ENCODE measurements at places on chromosomes 2 and 18.
A peak's percentile ranks its signal among the peaks of the same experiment; 100 is the strongest.

DNA sequence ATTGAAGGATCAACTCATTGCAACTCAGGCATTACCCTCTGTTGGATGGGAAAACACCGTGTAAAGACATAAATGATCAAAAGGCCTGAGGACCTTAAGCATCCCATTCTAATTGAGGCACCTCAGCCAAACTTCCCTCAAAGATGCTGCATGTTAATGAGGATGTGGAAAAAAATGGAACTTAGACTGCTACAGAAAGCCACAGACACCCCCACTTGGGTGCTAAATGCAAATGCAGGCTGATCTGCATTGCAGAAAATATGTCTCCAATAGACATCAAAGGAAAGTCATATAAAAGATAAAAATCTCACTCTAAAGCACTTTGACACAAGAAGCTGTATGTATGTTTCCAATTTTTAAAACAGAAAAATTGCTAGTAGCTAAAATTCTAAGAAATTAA, 504.7 kb downstream of the KCNJ3 start:
- H3K4me1 ChIP-seq: no peaks in the 10 kb centered on the region
- H3K36me3 ChIP-seq: no peaks in the 10 kb centered on the region
- H3K27ac ChIP-seq: no peak overlapping the region
- no peaks in the 10 kb centered on the region for H3K27me3 ChIP-seq
- H3K4me3 ChIP-seq: no peak overlapping the region

GRCh38 chr2:149129433-149129832, 90.9 kb downstream of the LYPD6B start:
- no peak for DNase-seq
- H3K27me3 ChIP-seq: peaks cover 7% of the 10 kb centered on the region
- H3K36me3 ChIP-seq: no peaks in the 10 kb centered on the region
- no peak overlapping the region for H3K27ac ChIP-seq
- no peak overlapping the region for H3K4me3 ChIP-seq

GRCh38 chr2:201890453-201890852, 84.1 kb downstream of the CDK15 start:
- H3K4me1 ChIP-seq: no peaks in the 10 kb centered on the region
- no peaks in the 10 kb centered on the region for H3K36me3 ChIP-seq
- no peak for DNase-seq
- no peak overlapping the region for H3K4me3 ChIP-seq

DNA sequence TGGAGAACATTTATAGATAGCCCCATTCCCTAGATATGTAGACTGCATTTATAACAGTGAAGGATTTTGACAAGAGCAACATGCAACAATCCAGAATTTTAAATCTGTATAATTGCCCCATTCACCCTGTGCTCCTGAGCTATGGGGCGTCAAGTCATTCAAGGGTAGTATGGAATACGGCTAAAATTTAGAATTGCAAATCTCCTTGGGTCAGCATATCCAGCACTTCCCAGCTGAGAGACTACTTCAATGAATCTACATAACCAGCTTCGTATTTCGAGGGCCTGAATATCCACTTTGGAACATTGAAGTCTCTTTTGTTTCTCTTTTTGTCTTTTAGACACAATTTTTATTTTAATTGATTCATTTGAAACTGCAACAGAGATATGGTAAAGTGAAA, 28.4 kb upstream of the ACVR1C start:
- no peak for DNase-seq
- no peak overlapping the region for H3K27ac ChIP-seq
- no peaks in the 10 kb centered on the region for H3K4me1 ChIP-seq
- H3K27me3 ChIP-seq: no peaks in the 10 kb centered on the region
- H3K4me3 ChIP-seq: no peak overlapping the region

GRCh38 chr2:106332054-106332453, 136.2 kb downstream of the RGPD3 start:
- no peak for DNase-seq
- no peaks in the 10 kb centered on the region for H3K27me3 ChIP-seq
- H3K36me3 ChIP-seq: peaks cover 2% of the 10 kb centered on the region
- H3K4me1 ChIP-seq: peaks cover 9% of the 10 kb centered on the region

DNA sequence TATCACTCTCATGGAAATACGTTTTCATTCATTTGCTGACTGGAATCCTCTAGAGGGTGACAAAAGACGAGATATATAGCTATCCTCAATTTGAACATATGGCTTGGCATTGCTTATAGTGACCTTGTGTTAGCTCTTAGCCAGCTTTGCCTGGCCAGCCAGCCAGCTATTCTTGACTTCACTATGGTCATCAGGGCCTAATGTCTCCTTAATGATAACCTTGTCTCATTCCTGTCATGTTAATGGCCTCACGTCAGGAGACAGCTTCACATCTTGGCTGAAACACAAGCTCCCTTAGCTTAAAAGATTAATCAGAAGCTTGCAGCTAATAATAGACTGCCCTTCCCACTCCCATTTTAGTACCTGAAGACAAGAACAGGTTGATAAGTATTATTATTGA, 1517.5 kb upstream of the PIK3C3 start:
- DNase-seq: no peak
- H3K4me3 ChIP-seq: no peak overlapping the region
- no peaks in the 10 kb centered on the region for H3K36me3 ChIP-seq
- H3K27me3 ChIP-seq: no peaks in the 10 kb centered on the region

- H3K27me3 ChIP-seq: no peaks in the 10 kb centered on the region
- H3K4me3 ChIP-seq: no peak overlapping the region
- H3K36me3 ChIP-seq: no peaks in the 10 kb centered on the region
- H3K27ac ChIP-seq: no peak overlapping the region
- DNase-seq: no peak
Measured at GRCh38 chr2:205574001-205574400, 108.3 kb upstream of the NRP2 start.

DNA sequence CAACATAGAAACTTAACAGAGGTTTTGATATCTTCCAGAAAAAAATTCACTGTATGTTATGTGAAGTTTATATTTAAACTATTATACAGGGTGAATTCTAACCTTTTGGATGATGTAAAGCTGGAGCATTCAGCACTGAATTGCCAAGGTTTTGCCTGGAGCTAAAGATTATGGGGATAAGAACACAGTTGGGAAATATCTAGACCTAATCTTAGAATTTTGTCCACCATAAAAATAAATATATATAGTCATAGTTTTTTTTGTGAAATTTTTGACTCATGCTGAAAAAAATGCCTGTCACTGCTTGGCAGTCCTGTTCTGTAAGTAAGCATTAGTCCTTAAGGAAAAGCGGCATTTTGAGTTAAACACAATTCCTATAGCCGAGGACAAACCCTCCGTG, 339.3 kb upstream of the TMEFF2 start:
- H3K27ac ChIP-seq: no peak overlapping the region
- no peaks in the 10 kb centered on the region for H3K4me1 ChIP-seq
- H3K36me3 ChIP-seq: no peaks in the 10 kb centered on the region
- H3K4me3 ChIP-seq: no peak overlapping the region

GRCh38 chr2:238527565-238527964, 100.8 kb downstream of the ASB1 start:
- no peaks in the 10 kb centered on the region for H3K4me1 ChIP-seq
- no peak for DNase-seq
- peaks cover 3% of the 10 kb centered on the region for H3K36me3 ChIP-seq

DNA sequence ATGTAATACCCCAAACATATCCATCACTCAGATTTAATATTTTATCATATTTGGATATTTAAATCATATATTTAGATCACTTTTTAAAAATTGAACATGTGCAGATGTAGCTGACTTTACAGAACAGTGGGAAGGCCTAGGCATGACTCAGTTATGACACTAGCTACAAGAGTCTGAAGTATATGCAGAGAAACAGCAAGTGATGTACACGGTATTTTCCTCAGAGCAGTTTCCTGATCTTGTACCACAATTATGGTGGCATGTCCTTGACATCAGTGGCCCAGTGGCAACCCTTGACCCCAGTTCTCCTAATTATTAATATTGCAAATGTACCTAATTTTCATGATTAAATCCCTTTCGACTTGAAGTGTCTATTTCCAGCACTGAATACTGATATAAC, 28.2 kb downstream of the CDKL4 start:
- H3K27me3 ChIP-seq: no peaks in the 10 kb centered on the region
- peak overlapping the region; percentile 71 for H3K4me3 ChIP-seq
- peak overlapping the region; percentile 96 for H3K27ac ChIP-seq
- no peak for DNase-seq
- H3K4me1 ChIP-seq: peaks cover 72% of the 10 kb centered on the region

DNA sequence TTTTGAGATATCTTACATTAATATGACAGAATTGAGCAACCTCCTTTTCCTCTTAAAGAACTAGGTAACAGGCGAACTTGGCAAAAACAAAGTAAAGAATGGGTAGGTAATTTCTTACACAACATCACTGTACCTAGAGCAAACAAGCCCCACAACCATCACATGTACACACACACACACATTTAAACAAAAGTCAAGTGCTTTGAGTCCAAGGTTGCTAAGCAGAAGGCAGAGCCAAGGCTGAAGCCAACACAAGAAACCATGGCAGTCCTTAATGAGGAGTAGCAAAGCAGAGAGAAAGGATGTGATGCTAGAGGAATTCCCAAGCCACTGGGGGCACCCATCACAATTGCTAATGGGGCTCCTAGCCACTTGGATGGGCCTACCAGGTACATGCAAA, 164.1 kb downstream of the PAX3 start:
- no peaks in the 10 kb centered on the region for H3K27me3 ChIP-seq
- no peaks in the 10 kb centered on the region for H3K4me1 ChIP-seq
- DNase-seq: no peak
- no peak overlapping the region for H3K4me3 ChIP-seq
- no peak overlapping the region for H3K27ac ChIP-seq

DNA sequence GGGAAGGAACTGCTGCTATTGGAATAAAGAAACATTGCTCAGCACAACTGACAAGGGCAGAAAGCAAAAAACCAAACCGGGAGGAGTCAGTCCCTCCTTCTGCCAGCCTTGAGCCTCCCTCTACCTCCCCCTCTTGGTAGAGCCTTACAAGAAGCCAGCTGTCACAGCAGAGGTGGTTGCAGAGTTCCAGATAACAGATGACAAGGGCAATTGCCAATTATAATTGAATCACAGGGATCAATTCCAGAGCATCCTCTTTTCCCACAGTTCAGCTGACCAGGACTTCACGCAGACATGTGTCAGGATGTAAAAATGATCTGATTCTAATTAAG, 548.2 kb upstream of the LRRTM1 start:
- DNase-seq: no peak
- no peak overlapping the region for H3K4me3 ChIP-seq
- no peaks in the 10 kb centered on the region for H3K36me3 ChIP-seq
- no peaks in the 10 kb centered on the region for H3K27me3 ChIP-seq
- no peak overlapping the region for H3K27ac ChIP-seq

- no peak for DNase-seq
- H3K36me3 ChIP-seq: peaks cover 9% of the 10 kb centered on the region
- peaks cover 27% of the 10 kb centered on the region for H3K27me3 ChIP-seq
- H3K4me1 ChIP-seq: no peaks in the 10 kb centered on the region
Measured at GRCh38 chr2:173087214-173087581, 11.6 kb downstream of the MAP3K20 start.

- peaks cover 16% of the 10 kb centered on the region for H3K27me3 ChIP-seq
- H3K27ac ChIP-seq: no peak overlapping the region
- H3K4me3 ChIP-seq: no peak overlapping the region
- no peaks in the 10 kb centered on the region for H3K36me3 ChIP-seq
- DNase-seq: no peak
Measured at GRCh38 chr2:11032396-11032795, 120.7 kb downstream of the KCNF1 start.

GRCh38 chr2:196206804-196207203, 35.4 kb upstream of the STK17B start:
- peaks cover 32% of the 10 kb centered on the region for H3K4me1 ChIP-seq
- no peaks in the 10 kb centered on the region for H3K27me3 ChIP-seq
- H3K4me3 ChIP-seq: no peak overlapping the region
- H3K27ac ChIP-seq: no peak overlapping the region

GRCh38 chr2:46161315-46161714, 135.9 kb upstream of the EPAS1 start:
- peaks cover 2% of the 10 kb centered on the region for H3K27me3 ChIP-seq
- DNase-seq: no peak
- peak overlapping the region; percentile 7 for H3K27ac ChIP-seq

DNA sequence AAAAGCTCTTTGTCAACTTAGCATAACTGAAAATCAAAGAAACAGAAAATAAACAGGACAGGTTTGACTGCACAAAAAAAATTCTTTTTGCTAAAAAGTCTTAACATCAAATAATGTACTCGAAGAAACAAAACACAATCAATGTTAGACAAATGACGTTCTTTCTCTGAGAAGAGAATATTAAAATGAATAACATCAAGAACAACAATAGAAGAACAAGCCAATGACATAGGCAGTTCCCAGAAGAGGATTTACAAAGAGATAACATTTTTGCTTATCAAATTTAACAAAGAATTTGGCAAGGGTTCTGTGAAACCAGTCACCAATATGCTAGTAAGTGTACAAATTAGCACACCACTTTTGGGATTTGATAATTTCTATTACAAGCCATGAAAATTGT, 5.8 kb downstream of the GPR55 start:
- peaks cover 6% of the 10 kb centered on the region for H3K36me3 ChIP-seq
- H3K4me3 ChIP-seq: peak overlapping the region; percentile 35
- no peak for DNase-seq
- H3K27ac ChIP-seq: peak overlapping the region; percentile 57

DNA sequence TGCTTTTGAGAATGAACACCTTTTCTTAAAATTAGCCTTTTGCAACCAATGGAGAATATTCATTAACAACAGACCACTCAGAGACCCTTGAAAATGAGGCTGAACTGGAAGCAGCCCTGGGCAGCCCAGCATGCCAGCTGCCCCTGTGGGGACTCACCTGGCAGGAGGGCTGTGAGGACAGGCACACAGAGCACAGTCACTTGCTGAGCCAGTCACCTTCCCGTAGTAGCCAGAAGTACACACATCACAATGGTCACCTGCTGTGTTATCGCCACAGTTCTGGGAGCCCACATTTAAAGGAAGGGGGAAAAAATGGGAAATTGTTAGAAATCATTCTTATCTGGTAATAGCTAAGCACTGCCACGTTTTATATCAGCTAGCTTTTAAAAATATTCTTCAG, 115.5 kb downstream of the LAMA1 start:
- H3K36me3 ChIP-seq: no peaks in the 10 kb centered on the region
- H3K27ac ChIP-seq: no peak overlapping the region
- no peak overlapping the region for H3K4me3 ChIP-seq
- no peaks in the 10 kb centered on the region for H3K4me1 ChIP-seq

GRCh38 chr2:37180006-37180639, 8.3 kb downstream of the SULT6B1 start:
- no peaks in the 10 kb centered on the region for H3K36me3 ChIP-seq
- no peak overlapping the region for H3K27ac ChIP-seq
- no peak overlapping the region for H3K4me3 ChIP-seq
- H3K27me3 ChIP-seq: peaks cover 32% of the 10 kb centered on the region
- DNase-seq: no peak
- peaks cover 2% of the 10 kb centered on the region for H3K4me1 ChIP-seq
